ENCODE measurements at places on chromosomes 5 and 9.

DNA sequence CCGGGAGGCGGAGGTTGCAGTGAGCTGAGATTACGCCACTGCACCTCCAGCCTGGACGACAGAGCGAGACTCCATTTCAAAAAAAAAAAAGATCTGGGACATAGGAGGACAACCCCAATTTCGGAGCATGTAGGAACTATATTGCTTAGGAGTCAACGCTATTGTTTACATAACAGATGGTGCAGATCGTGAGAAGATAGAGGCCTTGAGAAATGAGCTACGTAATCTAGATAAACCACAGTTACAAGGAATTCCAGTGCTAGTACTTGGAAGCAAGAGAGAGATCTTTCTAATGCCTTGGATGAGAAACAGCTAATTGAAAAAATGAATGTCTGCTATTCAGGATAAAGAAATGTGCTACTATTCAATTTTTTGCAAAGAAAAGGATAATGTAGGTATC lies 20.3 kb downstream of the TBC1D2 start:
- no peak for DNase-seq

DNA sequence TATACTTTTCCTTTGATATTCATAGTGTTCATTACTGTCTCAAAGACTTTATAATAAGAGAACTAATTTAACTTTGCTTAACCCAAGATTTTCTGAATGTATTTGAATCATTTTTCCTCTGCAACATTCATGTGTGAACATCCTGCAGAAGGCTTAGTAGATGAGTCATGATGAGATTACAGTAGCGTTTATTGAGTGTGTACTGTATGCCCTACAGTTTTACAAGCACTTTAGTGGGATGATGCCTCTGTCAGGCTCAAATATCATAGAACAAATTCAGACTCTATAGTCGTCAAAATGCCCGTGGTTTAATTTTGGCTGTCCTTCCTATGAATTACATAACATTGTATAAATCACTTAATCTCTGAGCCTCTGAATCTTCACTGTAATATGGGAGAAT lies 41.2 kb downstream of the FYB1 start:
- DNase-seq: no peak

- no peak for DNase-seq
Observed at GRCh38 chr5:53594419-53594818, 34.0 kb downstream of the NDUFS4 start.

- DNase-seq: no peak
Observed at GRCh38 chr9:101247297-101247696, 137.5 kb downstream of the BAAT start.

DNA sequence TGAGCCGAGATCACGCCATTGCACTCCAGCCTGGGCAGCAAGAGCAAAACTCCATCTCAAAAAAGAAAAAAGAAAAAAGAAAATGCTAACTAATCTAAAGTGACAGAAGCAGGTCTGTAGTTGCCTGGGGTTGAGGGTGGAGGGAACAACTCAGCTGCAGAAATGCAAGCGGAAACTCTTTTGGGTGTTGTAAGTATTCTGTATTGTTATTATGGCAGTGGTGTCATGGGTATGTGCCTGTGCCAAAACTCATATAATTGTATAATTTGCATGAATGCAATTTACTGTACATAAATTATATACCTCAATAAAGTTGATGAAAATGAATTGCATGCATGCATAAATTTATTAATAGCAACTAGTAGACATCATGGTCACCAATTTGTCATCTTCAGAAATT lies 23.0 kb upstream of the RPS23 start:
- DNase-seq: no peak

- peak; percentile 40 for DNase-seq
Observed at GRCh38 chr5:176514244-176514950, 22.8 kb downstream of the RNF44 start.

- DNase-seq: no peak
Observed at GRCh38 chr5:92543201-92543600, 1037.8 kb downstream of the NR2F1-AS1 start.

GRCh38 chr5:135546101-135546500 lies 10.3 kb upstream of the NEUROG1 start:
- peak; percentile 93 for DNase-seq

GRCh38 chr9:90103771-90104170 lies 499.0 kb downstream of the GADD45G start:
- DNase-seq: no peak

DNA sequence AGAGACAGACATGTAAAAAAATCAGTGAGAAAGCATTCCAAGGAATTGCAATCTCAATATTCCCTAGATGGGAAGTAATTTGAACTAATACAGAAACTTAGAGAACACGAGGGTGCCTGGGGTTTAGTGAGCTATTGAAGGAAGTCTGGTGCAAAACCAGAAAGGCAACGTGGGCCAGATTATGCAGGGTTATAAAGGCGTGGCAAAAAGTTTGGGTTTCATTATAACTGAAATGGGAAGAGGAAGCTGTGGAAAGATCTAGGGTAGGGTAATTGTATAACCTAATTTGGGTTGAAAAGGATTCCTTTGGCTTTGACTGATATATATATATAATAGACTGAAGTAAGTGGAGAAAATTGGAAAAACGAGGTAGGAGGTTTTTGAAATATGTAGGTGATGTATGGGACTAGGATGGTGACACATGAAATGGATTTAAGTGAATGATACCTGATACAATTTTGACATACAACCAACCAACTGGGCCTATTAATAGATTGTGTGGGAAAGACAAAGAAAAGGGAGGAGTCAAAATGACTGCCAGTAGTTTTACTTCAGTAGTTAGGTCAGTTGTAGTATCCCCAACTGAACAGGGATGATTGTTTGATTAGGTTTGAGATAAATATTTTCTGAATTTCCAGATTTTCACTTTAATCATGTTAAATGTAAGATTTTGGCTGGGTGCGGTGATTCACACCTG lies 65.3 kb downstream of the FAM174A start:
- DNase-seq: no peak

- DNase-seq: no peak
Observed at GRCh38 chr9:18489861-18490260, 15.9 kb downstream of the ADAMTSL1 start.

GRCh38 chr9:33684831-33685230 lies 110.5 kb upstream of the PRSS3 start:
- no peak for DNase-seq

DNA sequence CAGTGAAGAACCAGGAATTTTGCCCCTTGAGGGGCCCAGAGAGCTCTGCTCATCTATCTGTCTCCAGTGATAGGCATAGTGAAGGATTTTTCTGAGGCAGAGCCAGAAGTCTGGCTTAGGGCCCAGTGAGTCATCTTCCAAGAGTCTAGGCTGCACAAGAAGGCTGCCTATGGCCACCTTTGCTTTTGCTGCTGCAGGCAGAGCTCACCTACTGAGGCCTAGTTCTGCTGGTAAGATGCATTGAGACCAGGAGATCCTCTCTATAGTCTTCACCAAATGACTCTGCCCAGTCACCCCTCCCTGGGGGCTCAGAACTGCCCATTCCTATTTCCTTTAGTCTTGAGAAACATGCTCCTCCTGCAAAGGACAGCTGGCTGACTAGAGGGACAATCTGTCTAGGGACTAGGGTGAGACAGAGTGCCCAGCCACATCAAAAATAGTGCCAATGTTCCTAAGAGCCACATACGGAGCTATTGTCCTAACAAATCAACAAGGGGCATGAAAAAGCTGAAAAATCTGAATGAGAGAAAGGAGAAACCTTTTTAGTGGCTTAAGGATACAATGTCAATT lies 40.3 kb upstream of the CDKN2AIPNL start:
- DNase-seq: peak; percentile 34

GRCh38 chr5:125865166-125865815 lies 557.9 kb upstream of the GRAMD2B start:
- peak; percentile 45 for DNase-seq

GRCh38 chr9:130138791-130139190 lies 33.4 kb upstream of the NCS1 start:
- DNase-seq: no peak
